ENCODE measurements at places on chromosomes 11 and 22. TPM values are rescaled to one million over a fixed set of nuclear protein-coding genes. Genes with fewer than 3 reads are reported as not detected.
A peak's percentile ranks its signal among the peaks of the same experiment; 100 is the strongest.

GRCh38 chr11:94694309-94695060 is 73.7 kb upstream of the AMOTL1 start:
- DNase-seq, result no peak

DNA sequence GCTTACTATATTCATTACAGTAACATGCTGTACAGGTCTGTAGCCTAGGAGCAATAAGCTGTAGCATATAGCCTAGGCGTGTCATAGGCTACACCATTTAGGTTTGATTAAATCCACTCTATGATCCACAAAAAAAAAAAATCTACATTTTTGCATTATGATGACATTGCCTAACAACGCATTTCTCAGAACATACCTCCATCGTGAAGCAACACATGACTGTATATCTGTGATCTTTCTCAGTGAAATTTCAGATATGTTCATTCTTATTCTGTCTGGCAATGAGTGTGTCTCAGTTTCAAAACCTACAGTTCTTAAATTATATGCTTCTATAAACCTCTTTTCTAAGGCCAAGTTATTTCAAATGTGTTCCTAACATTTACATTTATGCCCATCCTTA is 140.3 kb downstream of the CADM1 start:
- no peak for DNase-seq

DNA sequence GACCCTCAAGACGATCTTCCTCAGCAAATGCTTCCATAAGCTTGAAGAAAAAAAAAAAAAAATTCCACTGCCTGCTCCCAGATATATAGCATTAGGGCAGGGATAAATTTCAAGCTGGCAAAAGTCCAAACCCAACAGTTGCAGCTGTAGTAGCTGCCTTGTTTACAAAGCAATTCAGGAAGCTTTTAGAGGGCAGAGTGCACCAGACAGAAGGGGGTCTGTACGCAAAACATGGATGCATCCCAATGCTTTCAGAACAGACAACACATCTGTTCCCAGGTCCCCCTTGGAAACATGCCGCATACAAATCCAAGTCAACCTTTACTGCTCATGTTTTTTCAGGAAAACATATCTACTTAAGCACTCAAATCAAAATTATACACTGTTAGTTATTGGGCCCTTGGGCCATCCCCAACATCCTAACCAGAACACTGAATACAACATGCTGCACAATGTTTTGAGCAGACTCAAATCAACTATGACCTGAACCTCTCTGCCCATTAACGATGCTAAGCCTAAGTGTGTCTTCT is 94.5 kb downstream of the CADM1 start:
- no peak for DNase-seq

GRCh38 chr11:125401746-125402145 is 94.3 kb downstream of the FEZ1 start:
- DNase-seq, result peak; percentile 27

Gene KCNJ1
- not detected for total RNA-seq

Gene OR5B2
- not detected for total RNA-seq

Gene GTSE1
- total RNA-seq, result 0.23 TPM

DNA sequence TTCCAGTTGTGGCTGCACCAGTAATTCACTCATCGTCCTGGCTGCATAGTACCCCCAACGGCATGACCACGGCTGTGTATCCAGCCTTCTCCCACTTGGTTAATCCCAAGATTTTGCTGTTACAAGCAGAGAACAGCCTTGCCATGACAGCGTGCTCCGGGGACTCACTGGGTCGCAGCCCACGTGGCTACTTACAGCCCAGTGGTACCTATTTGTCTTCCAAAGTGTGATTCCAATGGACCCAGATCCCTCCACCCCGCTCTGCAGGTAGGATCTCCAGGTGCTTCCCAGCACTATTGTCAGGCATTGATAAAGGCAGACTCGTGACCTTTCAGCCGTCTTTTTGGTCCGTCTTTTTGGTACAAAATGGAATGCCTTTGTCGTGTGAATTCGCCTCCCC is 119.0 kb upstream of the FGF3 start:
- DNase-seq, result peak; percentile 17
